ENCODE measurements at places on chromosomes 13 and 19. TPM values are rescaled to one million over a fixed set of nuclear protein-coding genes. Genes with fewer than 3 reads are reported as not detected.

Gene CFD
- total RNA-seq, result 1.2 TPM

Gene DNASE2
- 23.6 TPM for total RNA-seq

Gene CILP2
- under 0.01 TPM for total RNA-seq

- DNase-seq, result no peak
These were observed 23.5 kb upstream of the EBPL start for GRCh38 chr13:49714757-49715156.

- no peak for DNase-seq
These were observed 1.6 kb upstream of the ZNF529 start for GRCh38 chr19:36574741-36575140.

DNA sequence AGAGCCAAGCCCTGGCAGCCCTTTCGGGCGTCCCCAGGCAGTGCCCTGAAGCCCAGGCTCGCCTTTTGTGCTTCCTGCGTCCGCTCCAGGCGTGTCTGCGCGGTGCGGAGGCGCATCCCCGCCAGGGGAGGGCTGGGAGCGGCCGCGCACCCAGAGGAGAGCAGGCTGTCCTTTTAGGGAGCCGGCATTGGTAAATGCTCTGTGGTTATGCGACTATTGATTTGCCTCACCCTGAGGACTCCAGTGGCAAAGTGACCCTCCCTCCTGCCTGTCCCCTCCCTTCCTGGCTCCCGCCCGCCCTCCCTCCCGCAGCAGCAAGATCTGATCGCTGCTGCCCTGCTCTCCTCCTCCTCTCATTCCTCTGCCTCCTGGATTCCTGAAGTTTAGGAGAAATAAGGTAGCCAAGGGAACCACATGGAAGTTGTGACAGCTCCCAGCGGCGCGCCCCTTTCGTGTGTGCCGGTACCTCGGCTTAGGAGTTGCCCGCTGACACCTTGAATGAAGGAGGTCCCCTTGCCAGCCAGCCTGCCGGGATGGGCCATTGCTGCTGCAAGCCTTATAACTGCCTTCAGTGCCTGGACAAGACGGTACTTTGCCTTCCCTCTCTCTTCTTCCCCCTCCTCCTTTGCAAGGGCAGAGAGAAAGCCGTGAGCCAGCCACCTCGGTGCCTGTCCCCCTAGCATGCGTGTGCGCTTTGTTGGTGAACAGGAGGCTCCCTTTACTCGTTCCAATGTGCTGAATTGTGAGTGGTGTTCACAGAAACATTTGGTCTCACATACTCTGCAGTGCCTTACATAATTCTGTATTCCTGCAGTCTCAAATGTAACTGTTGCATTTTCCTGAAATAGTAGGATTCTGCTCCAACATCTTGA, 166.9 kb downstream of the SLC7A1 start:
- DNase-seq, result no peak

DNA sequence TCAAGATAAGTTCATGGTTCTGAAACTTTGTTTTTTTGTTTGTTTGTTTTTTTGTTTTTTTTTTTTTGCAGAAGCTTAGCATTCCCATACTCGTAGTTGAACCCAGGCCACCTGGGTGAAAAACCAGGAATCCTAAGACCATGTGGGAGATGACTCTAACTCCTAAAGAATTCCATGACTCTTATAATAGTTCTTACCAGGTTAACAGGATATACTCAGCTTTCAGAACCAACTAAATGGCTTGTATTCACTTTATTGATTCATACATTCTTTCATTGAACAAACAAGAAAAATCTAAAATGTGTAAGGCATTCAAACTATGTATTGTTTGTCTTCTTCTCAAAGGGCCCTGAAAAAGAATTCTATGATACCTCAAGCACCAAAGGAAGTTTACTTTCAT, 40.5 kb upstream of the KLF5 start:
- DNase-seq, result no peak

DNA sequence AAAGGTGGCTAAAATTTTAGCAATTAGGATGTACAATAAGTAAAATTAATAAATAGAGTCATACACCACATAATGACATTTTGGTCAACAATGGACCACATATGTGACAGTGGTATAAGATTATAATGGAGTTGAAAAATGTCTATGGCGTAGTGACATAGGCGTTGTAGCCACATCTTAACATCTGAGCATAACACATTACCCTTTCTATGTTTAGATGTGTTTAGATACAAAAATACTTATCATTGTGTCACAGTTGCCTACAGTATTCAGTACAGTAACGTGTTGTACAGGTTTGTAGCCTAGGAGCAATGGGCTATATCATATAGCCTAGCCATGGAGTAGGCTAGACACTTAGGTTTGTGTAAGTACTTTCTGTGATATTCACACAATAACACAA, 111.2 kb downstream of the LRCH1 start:
- no peak for DNase-seq

- DNase-seq, result no peak
These were observed 53.9 kb downstream of the CHST8 start for GRCh38 chr19:33675501-33676124.

- peak; percentile 74 for DNase-seq
These were observed 41.4 kb upstream of the SERP2 start for GRCh38 chr13:44331912-44332851.

Measured in lung microvascular endothelial cell (primary cell).